ENCODE measurements at places on chromosomes 6 and 20.

DNA sequence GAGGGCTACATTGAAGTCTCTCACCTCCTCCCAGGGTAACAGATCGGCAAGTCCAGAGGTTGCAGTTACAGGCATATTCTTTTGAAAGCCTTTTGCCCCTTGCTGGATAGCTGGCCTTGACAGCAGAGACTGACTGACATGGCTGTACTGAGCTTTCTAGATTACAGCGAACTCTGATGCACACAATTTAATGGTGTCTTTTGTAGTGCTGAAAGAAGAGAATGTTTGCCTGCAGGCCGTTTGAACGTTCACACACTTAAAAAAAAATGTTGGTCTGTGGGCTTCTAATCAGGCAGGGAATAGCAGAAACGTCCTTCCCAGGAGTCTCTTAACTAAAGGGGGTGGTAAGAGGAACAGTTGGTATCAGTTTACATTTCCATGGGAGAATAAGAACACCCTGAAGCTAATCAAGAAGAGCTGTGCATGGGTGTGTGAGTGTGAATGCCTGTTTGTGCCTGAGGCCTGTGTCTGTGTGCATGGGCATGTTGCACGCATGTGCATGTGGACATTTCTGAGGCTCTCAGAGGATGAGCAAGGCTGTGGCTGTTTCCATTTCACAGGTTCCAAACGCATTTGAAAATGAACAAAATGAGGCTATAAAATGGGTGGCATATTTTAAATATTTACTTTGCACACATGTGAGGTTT is 213.9 kb upstream of the SSTR4 start:
- no peak for DNase-seq

DNA sequence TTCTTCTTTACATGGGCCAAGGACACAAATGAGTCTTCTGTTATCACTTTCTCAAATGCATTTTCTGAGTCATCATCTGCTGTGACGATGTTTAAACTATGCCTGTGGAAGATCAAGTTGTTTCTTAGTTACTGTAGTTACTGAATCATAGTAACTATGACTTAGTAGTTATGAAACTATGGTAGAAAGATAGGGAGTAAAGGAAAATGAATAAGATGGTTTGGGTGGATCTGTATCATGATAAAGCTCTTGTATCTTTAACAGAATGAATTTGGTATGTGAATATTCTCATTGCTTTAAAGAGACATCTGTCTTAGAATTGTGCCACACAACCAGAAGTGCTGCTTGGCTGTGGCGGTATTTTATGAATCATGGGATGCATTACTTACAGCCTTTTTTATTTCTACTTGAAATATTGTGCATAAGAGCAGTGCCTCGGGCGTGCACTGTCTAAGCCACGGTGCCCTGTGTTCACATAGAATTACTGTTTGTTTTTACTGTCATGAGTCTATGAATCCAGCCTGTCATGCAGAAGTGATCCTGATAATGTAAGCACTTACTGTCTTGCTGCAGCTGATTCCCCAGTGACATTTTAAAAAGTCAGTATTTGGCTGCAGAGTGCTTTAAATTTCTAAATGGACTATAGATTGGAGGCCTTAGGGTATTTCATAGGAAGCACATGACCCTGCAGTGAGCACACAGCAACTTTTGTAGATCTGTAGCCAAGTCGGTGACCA is 215.2 kb downstream of the TMEM242 start:
- peak; percentile 4 for DNase-seq

DNA sequence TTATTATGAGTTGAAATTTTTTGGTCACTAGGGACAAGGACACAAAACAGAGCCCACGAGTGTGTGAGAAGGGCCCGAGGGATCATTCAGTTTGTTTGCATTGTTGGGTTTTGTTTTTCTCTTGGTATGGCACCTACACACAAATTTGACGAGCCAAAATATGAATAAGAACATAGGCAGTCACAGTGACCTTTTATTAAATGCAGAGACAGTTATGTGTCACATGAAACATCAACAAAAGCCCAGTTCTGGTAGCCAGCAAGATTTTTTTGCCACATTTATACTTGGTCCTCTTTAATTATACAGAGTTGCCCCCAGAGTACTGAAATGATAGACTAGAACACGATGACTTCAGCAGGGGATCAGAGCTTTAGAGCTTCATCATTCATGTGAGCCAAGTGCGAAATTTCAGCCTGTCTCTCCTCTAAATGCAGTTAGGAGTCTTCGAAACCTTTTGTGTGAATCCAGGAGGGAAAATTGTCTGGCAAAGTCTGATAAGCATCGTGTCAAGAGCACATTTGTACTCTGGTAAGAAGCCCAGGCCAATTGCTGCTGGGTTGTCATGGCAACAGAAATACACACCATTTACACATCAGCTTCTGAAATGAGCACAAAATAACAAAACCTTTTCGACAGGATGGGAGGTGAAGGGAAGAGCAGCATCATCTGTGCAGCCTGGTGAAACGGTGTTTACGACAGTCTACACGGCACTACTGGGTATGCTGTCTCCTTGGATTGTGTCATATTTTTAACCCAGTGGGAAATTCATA is 79.2 kb upstream of the RIPOR2 start:
- no peak for DNase-seq

DNA sequence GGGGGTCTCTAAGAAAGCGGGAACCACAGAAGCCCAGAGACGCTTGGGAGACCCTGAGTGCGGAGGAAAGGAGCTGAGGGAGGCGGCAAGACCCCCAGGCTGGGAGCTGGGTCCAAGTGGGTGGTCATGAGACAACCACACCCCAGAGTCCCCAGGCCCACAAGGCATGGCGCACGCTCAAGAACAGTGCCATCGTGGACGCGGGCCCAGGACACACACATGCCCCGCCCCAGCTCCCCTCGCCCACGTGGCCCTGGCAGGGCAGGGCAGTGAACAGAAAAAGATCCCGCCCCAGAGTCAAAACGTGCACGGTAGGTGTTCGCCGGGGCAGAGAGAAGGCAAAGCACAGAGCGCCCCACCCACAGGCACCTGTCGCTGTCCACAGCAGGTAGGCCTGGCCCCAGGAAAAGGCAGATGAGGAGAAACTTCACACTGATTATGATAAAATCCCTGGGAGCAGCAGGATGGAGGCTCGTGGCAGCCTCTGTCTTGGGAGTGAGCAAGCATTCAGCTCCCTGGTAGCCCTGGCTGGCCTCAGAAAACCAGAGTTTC is 50.0 kb downstream of the BPIFB1 start:
- DNase-seq, result no peak

DNA sequence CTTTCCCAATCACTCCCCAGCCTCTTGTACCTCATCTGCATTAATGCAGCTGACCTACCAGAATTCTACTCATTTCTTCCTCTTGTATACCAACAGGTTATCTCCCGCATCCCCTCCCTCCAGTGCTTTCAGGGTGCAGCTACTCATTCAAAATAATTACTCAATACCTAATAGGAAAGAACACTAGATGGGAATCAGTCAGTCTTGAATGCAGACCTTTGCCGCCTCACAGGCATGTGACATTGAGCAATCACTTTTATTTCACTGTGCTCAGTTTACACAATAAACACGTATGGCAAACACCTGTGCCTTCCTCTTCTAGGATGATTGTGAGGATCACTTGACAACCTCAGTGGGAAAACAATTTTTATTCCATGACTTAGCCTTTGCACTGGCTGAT is 13.3 kb downstream of the ZSCAN31 start:
- DNase-seq, result no peak

DNA sequence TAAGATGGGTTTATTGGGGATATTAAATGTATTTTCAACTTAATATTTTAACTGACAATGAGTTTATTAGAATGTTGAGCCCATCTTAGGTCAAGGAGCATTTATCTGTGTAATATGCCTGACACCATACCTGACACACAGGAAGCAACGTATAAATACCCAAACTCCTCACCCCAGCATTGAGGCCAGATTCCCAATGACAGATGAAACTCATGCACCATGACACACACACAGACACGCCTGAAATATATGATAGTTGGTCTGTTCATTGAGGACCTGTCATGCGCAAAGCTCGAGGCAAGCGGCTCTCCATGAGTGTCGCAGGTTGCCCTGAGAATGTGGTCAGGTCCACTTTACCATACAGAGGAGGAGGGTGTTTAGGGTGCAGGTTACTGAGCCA is 64.1 kb downstream of the GFOD1 start:
- no peak for DNase-seq

DNA sequence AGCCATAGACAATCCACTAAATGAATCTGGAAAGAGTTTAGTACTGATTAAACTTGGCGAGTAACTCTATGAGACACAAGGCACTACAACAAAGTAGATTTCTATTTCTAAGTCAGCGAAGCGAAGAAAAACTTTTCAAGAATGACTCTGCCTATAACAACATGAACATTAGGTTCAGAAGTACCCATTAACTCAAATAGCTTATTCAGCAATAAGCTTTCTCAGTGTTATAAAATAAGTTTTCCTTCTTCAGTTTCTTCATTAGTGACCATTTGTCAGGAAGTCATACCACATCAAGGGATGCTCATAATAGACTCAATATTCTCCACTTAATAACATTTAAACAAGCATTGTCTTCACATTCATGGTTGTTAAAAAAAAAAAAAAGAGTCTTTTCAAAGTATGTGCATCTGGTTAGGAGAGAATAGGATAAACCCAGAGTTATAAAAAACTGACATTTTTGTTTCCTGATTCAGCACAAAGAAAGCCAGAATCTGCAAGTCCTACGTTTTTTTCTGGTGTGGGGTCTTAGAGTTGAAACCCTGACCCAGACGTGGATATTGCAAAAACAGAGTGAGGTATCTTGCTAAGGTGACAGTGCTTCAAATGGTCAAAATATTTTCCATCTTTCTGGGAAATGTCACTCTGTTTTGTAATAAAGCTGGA is 148.2 kb upstream of the PREP start:
- DNase-seq, result no peak

GRCh38 chr20:14915356-14915755 is 577.9 kb upstream of the FLRT3 start:
- no peak for DNase-seq

- DNase-seq, result no peak
Observed at GRCh38 chr6:33521489-33522091, 58.5 kb downstream of the BAK1 start.

- DNase-seq, result no peak
Observed at GRCh38 chr6:7750197-7750596, 24.3 kb downstream of the BMP6 start.

DNA sequence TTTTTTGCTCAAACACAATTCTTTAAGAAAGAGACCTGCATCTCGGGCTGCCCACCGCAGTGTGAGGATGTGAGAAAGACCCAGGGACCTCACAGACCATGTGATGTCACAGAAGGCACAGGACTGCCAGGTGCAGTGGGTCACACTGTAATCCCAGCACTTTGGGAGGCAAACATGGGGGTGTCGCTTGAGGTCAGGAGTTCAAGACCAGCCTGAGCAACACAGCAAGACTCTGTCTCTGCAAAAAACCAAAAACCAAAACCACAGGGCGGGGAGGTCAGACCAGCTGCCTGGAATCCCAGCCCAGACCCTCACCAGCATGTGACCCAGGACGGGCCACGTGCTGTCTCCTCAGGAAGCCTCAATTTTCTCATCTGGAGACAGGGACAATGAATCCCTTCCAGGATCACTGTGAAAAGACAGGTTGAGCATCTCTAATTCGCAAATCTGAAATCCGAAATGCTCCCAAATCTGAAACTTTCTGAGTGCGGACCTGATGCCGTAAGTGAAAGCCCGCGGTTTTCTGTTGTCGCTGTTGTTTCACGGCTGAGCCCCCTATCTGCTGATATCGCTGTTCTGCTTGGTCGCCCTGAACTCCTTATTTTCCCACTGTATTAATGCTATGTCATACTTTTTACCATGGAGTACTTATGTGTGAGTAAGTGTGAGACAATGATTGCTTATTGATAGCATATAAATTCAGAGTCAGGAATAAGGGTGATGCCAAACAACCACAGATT is 159.5 kb upstream of the PTPN1 start:
- no peak for DNase-seq

DNA sequence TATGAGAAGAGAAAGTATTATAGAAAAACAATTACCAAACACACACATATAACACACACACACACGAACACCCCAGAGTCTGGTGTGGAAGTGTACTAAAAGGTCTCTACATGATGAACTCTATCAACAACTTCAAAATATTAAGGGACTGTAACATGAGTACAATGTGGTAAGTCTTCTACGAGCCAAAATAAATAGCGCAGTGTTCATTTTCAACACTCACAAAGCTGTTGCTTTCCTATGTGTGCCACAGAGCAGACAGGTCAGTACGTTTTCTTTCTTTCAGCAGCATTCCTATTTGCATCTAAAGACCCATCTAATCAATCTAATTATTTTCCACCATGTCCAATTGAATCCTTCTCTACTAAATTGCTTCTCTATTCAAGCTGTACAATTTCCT is 12.1 kb upstream of the CNKSR3 start:
- no peak for DNase-seq

GRCh38 chr6:168116975-168117899 is 38.2 kb upstream of the FRMD1 start:
- no peak for DNase-seq

DNA sequence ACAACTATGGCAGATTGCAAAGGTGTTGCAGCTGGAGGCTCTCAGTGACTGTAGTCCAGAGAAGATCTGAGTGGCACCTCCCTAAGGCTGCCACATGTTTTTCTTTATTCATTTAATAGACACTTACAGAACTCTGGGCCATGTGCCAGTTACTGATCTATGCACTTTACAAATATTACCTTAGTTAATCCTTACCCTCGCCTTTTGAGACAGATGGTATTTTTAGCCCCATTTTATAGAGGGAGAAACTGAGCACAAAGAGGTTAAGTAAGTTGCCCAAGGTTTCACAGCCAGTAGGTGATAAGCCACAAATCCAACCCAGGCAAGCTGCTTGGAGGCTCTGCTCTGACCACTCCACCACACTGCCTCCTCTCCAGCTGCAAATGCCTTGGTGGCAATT is 6.5 kb upstream of the SCRT2 start:
- no peak for DNase-seq

DNA sequence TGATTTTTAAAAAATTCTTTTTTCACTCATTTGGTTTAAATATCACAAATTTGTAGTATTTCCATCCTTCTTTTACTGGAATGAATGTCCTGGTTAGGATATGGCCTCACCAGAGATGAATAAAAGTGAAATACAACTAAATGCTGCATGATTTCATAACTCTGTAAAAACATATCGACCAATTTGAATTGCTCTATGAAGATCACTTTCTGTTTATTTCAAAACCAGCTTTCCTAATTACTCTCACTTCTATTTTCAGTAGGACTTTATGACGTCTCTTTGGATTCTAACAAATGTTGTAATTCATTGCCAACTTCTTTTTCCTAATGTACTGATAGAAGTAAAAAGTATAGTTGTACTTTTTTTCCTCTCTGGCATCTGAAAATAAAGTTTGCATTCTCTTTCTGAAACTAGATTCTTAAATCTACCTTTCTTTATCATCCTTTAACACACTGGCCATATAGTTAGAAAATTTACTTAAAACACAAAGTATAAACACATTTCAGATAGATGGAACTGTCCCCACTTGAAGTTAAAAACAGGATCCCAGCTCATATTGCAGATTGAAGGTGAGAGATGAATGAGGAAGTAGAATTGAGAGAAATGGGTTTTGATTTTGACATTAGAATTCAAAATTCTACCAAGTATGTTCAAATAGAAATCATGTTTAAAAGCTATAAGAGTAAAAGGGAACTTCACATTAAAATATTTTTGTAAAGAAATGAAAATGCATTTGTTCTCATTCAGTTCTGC is 40.3 kb upstream of the IL20RA start:
- DNase-seq, result no peak
